Small intestine (tissue), 16 donors: ENCODE measurements at places on chromosomes 6 and 20.

- H3K4me1 ChIP-seq, result no peaks in the 10 kb centered on the region
- no peaks in the 10 kb centered on the region for H3K27me3 ChIP-seq
- DNase-seq, result peak; percentile 66
- H3K4me3 ChIP-seq, result no peak overlapping the region
- peaks cover 4% of the 10 kb centered on the region for H3K36me3 ChIP-seq
Observed at GRCh38 chr20:25294459-25295385, 46.8 kb downstream of the PYGB start.

GRCh38 chr20:19212469-19212815 lies at the start of gene SLC24A3:
TSS of gene SLC24A3 (plus strand) at chr20:19212642.
- DNase-seq, result no peak
- no peaks in the 10 kb centered on the region for H3K36me3 ChIP-seq
- peak within 1 kb of the TSS; percentile 35 for H3K4me3 ChIP-seq
- no peaks in the 10 kb centered on the region for H3K27me3 ChIP-seq
- no peaks in the 10 kb centered on the region for H3K4me1 ChIP-seq
- peak within 1 kb of the TSS; percentile 42 for H3K27ac ChIP-seq

GRCh38 chr6:134094441-134094840 lies 42.0 kb upstream of the SLC2A12 start:
- H3K36me3 ChIP-seq, result no peaks in the 10 kb centered on the region
- no peak overlapping the region for H3K4me3 ChIP-seq
- peaks cover 3% of the 10 kb centered on the region for H3K27me3 ChIP-seq

- peak overlapping the region; percentile 56 for H3K27ac ChIP-seq
- no peaks in the 10 kb centered on the region for H3K4me1 ChIP-seq
- no peaks in the 10 kb centered on the region for H3K36me3 ChIP-seq
Observed at GRCh38 chr6:45555981-45556771, 178.4 kb upstream of the SUPT3H start.

- H3K4me1 ChIP-seq, result no peaks in the 10 kb centered on the region
- no peak for DNase-seq
- H3K4me3 ChIP-seq, result no peak overlapping the region
Observed at GRCh38 chr6:143482593-143482992, 28.9 kb downstream of the FUCA2 start.

DNA sequence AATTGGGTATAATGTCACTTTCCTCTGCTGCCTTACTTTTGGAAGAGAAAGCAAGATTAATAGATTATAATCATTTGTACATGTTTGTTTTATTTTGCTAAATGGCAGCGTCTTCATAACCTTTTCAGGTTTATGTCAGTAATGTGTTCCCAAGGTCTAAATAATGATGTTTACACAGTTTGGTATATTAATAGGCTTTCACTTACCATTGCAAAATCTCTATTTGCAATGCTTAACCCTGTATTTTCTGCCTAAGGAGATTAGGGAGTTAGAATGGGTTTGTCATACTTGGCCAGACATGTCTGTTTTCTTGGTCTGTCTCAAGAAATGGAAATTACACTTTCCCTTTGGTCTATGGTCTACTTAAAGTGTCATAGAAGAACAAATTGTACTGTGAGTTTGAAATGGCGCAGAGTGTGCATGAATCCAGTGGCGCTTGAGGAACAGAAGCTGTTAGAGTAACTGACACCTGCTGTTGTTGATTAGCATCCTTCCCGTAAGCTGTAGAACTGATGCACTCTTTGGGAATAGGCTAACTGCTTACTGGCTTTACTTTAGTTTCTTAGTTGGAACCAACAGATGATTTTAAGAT lies 261.1 kb downstream of the SAMD5 start:
- no peak overlapping the region for H3K27ac ChIP-seq
- H3K4me1 ChIP-seq, result no peaks in the 10 kb centered on the region
- no peaks in the 10 kb centered on the region for H3K36me3 ChIP-seq
- H3K4me3 ChIP-seq, result no peak overlapping the region
- no peak for DNase-seq

GRCh38 chr20:3687655-3688054 lies 5.8 kb upstream of the ADAM33 start:
- H3K36me3 ChIP-seq, result no peaks in the 10 kb centered on the region
- no peaks in the 10 kb centered on the region for H3K27me3 ChIP-seq
- DNase-seq, result peak; percentile 33
- no peak overlapping the region for H3K4me3 ChIP-seq
- no peak overlapping the region for H3K27ac ChIP-seq
- H3K4me1 ChIP-seq, result peaks cover 2% of the 10 kb centered on the region

- H3K36me3 ChIP-seq, result no peaks in the 10 kb centered on the region
- no peak overlapping the region for H3K4me3 ChIP-seq
- no peak overlapping the region for H3K27ac ChIP-seq
- no peak for DNase-seq
- H3K4me1 ChIP-seq, result no peaks in the 10 kb centered on the region
Observed at GRCh38 chr20:39563349-39563748, 601.2 kb downstream of the DHX35 start.

DNA sequence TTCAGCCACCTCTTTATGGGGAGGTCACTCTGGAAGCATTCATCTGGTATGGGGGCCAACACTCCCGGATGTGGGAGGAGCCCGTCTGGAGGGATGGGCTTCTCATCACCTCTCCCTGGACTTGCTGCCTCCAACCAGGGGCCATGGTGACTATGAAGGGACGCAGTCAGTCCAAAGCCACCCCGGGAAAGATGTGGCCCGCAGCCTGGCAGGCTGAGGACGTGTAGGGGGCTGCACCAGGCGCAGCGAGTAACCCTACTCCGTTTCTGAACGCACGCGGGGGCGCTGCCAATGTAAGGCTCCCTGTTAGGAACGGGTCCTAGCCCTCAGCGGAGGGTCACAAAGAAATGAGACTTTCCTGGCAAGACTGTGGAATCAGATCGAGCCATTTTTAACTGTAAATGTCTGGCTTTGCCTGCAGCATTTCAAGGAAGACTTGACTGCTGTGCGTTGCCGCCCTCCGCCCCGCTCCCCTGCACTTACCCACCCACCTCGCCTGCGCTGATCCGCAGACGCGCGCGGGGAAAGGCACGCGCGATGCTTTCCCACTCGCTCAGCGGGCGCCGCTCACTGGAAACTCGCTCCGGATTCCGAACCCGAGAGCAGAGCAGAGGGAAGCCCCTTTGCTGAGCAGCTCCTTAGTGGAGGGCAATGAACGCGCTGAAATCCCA lies 55.1 kb downstream of the IL20RA start:
- H3K27me3 ChIP-seq, result peaks cover 14% of the 10 kb centered on the region
- H3K27ac ChIP-seq, result no peak overlapping the region
- no peak overlapping the region for H3K4me3 ChIP-seq
- H3K4me1 ChIP-seq, result no peaks in the 10 kb centered on the region
- DNase-seq, result peak; percentile 44
- H3K36me3 ChIP-seq, result no peaks in the 10 kb centered on the region

- H3K4me1 ChIP-seq, result no peaks in the 10 kb centered on the region
- H3K27me3 ChIP-seq, result no peaks in the 10 kb centered on the region
- DNase-seq, result peak; percentile 59
- no peak overlapping the region for H3K27ac ChIP-seq
- no peaks in the 10 kb centered on the region for H3K36me3 ChIP-seq
Observed at GRCh38 chr20:9912858-9913434, 74.1 kb upstream of the PAK5 start.

- DNase-seq, result no peak
- H3K27ac ChIP-seq, result no peak overlapping the region
- no peaks in the 10 kb centered on the region for H3K4me1 ChIP-seq
- H3K27me3 ChIP-seq, result no peaks in the 10 kb centered on the region
- H3K36me3 ChIP-seq, result no peaks in the 10 kb centered on the region
Observed at GRCh38 chr6:55704421-55704820, 125.4 kb upstream of the HMGCLL1 start.

DNA sequence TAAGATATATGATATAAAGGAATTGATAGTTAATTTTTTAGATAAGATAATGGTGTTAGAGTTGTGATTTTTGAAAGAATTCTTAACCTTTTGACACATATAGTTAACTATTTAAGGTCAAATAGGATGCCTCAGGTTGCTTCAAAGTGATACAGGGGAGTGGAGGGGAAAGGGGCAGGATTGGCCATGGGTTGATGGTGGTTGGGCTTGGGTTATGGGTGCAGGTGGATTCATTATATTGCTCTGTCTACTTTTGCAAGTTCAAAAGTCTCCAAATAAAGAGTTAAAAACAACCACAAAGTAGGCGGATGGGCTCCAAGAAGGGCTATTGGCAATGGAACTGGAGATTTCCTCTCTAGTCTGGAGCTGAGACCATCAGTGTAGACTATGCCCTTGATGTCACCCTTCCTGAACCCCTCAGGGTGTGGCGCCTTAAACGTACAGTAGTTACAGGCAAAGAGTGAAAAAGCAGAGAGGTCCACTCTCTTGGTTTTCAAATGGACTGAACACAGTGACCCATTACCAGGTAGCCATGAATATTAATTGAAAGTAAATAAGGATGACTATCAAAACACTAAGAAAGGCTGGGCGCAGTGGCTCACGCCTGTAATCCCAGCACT lies 81.2 kb downstream of the PTPN1 start:
- H3K4me1 ChIP-seq, result peaks cover 2% of the 10 kb centered on the region
- no peak overlapping the region for H3K27ac ChIP-seq
- H3K4me3 ChIP-seq, result no peak overlapping the region
- no peak for DNase-seq
- no peaks in the 10 kb centered on the region for H3K27me3 ChIP-seq

GRCh38 chr6:89281779-89282246 lies 33.3 kb downstream of the GABRR2 start:
- no peaks in the 10 kb centered on the region for H3K36me3 ChIP-seq
- no peak overlapping the region for H3K27ac ChIP-seq
- H3K4me1 ChIP-seq, result no peaks in the 10 kb centered on the region
- H3K4me3 ChIP-seq, result no peak overlapping the region

- no peaks in the 10 kb centered on the region for H3K4me1 ChIP-seq
- H3K4me3 ChIP-seq, result no peak overlapping the region
- no peak overlapping the region for H3K27ac ChIP-seq
Observed at GRCh38 chr6:74466572-74466971, 739.3 kb downstream of the COL12A1 start.
